Ovary (tissue), 10 donors: ENCODE measurements at places on chromosomes 1 and 21. TPM values are rescaled to one million over a fixed set of nuclear protein-coding genes. Genes with fewer than 3 reads are reported as not detected.

GRCh38 chr1:223515926-223516325 lies 122.7 kb downstream of the CCDC185 start:
- H3K27ac ChIP-seq = no peak overlapping the region
- no peak for DNase-seq
- H3K4me1 ChIP-seq = no peaks in the 10 kb centered on the region
- H3K36me3 ChIP-seq = no peaks in the 10 kb centered on the region
- H3K27me3 ChIP-seq = no peaks in the 10 kb centered on the region
- no peak overlapping the region for H3K4me3 ChIP-seq

DNA sequence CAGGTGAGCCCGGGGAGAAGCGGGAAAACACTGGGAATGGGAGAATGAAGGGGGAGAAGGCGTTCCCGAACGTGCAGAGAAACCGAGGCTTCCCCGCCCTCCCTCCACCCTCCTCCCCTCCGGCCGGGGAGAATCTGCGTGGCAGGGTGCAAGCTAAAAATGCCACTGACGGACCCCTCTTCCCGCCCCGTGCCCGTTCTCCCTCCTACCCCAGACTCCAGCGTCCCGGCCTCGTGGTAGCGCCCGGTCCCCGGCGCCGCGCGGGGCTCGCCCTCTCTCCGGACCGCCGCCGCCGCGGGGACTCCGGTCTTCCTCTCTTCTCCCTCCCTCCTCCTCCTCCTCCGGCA lies 81.6 kb upstream of the AK4 start:
- H3K4me1 ChIP-seq = peaks cover 8% of the 10 kb centered on the region
- no peak for DNase-seq
- H3K27ac ChIP-seq = peak overlapping the region; percentile 100
- no peaks in the 10 kb centered on the region for H3K27me3 ChIP-seq

DNA sequence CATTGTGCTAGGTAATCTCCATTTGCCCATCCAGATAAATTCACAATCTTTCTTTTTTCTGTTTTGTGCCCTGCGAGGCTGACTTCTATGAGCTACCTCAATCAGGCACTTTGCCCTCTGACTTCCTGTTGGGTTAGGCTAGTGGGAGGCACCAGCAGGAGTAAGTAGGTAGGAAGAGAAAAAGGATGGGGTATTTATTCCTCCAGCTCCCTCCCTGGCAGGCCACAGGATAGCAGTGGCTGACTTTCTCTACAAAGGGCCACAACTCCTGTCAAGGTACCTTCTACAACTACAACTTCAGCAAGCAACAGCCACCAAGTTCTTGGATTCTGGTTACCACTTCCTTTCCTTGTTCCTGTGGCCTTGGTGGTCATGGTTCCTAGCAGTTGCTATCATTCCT lies 18.8 kb upstream of the GORAB start:
- no peaks in the 10 kb centered on the region for H3K36me3 ChIP-seq
- no peak overlapping the region for H3K4me3 ChIP-seq

DNA sequence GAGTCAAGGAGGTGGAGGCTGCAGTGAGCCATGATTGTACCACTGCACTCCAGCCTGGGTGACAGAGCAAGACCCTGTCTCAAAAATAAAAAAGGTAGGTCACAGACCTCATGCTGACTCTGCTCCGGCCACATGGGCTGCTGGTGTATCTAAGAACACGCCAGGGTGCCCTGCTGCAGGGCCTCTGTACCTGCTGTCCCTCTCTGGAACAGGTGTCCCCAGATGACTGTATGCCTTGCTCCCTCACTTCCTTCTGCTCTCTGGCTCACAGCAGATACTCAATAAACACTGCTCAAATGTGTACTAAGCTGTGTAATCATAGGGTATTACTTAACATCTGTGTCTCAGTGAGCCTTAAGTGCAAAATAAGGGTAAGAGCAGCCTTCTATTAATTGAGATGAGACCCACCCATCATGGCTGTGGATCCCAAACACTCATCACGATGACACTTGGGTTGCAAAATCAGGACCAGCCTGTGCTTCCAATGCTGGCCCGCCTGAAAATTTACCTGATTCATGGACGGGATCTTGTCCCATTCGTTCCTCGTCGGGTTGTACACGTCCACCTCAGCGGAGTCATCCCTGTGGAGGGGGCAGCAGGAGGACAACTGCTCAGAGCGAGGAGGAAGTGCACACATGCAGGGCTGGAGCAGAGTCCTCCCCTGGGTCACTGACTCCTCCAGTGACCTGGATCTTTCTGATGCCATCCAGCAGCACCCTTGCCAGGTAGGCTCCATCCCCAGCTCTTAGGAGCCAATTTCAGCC lies 7.5 kb downstream of the KLHL21 start:
- no peaks in the 10 kb centered on the region for H3K36me3 ChIP-seq
- H3K4me1 ChIP-seq = peaks cover 23% of the 10 kb centered on the region

MYBPH gene
- total RNA-seq = not detected

ATAD3C gene
- 0.53 TPM for total RNA-seq

GRCh38 chr1:203526130-203526529 lies 32.2 kb downstream of the OPTC start:
- DNase-seq = no peak
- H3K27me3 ChIP-seq = no peaks in the 10 kb centered on the region
- no peak overlapping the region for H3K27ac ChIP-seq
- no peaks in the 10 kb centered on the region for H3K36me3 ChIP-seq

DNA sequence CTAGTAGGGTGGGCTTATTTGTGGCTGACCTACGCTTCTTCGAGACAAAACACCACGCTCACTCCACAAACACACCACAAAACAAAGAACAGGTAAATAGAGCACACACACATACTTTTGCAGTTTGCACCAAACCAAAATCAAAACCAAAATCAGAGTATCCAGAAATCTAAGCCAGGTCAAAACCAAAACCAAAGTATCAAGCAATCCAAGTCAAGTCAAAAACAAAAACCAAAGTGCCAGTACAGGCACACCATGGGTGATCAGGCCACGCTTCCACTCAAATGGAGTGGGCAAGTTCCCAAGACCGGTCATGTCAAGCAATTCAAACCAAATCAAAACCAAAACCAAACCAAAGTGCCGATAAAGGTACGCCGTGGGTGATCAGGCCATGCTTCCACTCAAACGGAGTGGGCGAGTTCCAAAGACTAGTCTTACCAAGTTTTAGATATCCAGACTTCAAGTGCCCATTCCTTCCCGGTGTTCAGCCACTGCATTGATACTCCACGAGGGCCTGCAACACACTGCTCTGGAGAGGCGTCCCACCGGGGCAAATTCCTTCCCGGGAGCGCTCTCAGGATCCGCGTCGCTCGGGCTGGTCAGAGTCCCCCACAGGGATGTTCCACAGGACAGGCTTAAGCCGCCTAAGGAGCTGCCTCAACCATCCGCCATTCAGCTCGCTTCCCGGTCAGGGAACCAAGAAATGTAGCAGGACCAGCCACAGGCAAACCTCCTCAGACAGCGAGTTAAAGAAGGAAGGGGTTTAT lies 169.1 kb downstream of the CDC7 start:
- H3K4me3 ChIP-seq = no peak overlapping the region
- H3K36me3 ChIP-seq = no peaks in the 10 kb centered on the region
- H3K27me3 ChIP-seq = no peaks in the 10 kb centered on the region
- H3K4me1 ChIP-seq = no peaks in the 10 kb centered on the region

DNA sequence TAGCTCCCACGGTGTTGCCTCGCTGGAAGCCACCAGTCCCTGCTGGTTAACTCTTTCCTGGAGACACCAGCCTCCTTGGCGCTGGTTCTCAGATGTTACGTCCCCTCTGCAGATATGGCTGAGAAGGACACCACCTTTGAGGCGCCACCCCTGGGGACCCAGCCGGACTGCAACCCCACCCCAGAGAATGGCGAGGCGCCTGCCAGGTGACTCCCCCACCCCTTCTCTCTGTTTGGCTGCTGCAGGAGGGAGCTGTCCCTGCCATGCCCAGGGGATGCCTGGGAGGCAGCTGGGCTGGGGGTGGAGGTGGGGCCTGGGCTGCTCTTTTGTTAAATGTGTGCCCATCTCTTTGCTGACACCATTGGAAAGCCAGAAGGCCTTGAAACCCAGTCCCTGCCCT lies 43.6 kb upstream of the TNFRSF1B start:
- no peaks in the 10 kb centered on the region for H3K27me3 ChIP-seq
- no peak overlapping the region for H3K4me3 ChIP-seq
- H3K4me1 ChIP-seq = peaks cover 4% of the 10 kb centered on the region

CD52 gene
- total RNA-seq = 1.3 TPM
